Kidney (tissue), 22 donors: ENCODE measurements at places on chromosomes 2 and 18. TPM values are rescaled to one million over a fixed set of nuclear protein-coding genes. Genes with fewer than 3 reads are reported as not detected.

GRCh38 chr2:234198976-234199375, 148.5 kb downstream of the SPP2 start:
- DNase-seq: no peak

GRCh38 chr2:85843543-85843942, 45.2 kb downstream of the ST3GAL5 start:
- no peak for DNase-seq

DNA sequence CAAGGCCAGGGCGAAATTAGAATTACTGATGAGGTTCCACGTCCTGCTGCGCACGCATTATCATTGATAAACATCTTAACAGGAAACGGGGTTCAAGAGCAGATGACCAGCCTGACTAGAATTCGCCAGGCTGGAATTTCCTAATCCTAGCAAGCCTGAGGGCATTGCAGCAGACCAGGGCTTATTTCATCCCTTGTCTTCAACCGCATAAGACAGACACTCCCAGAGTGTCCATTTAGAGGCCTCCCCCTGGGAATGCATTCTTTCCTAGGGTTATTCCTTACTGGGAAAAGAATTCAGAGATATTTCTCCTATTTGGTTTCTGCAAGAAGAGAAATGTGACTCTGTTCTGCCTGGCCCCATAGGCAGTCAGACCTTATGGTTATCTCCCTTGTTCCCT, 486.8 kb downstream of the DPP10 start:
- DNase-seq: no peak

DNA sequence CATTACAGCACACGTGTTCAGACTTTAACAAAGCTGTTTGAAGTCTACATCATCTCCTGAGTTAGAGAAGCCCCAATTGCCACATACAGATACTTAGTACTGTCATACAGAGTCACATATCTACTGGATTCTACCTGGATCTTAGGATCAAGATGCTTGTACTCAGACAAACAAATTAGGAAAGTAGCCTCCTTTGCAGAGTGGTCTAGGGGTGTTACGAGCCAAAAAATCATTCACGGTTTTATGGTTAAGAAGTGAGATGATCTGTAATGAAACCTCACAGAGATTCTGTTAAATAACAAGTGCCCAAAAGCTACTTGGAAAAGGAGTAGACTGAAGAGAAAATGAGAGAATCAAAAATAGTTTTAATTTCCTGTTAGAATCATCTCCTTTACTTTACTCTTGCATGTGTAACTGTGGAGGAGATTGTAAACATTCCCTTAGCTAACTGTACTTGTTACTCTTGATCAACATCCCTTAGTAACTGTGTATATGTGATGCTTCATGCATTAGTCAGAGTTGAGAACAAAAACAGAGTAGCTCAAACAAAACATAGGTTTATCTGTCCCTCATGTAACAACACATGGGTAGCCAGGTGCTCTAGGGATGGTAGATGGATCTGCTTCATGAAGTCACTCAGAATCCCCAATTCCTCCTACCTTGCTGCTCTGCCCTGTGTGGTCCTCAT, 16.4 kb upstream of the IL1RL1 start:
- no peak for DNase-seq

DNA sequence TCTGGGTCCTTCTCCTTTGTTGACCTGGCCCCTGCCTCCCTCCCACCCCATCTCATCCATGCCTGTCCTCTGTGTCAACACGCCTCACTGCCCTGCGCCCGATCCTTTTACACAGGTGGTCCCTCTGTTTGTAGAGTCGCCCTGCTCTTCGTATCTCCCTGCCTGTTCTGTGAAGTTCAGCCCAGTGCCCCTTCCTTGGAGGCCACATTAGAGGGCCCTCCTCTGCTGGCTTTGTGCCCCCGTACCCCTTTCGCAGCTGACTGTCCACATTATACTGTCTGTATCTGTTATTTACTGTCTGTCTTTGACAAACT, 25.5 kb downstream of the ASAP2 start:
- peak; percentile 49 for DNase-seq

- DNase-seq: no peak
Measured at GRCh38 chr2:238424313-238424700, 2.4 kb upstream of the ASB1 start.

Gene GKN2
- polyA plus RNA-seq: not detected

Gene DARS1
- 39.5 TPM for polyA plus RNA-seq

DNA sequence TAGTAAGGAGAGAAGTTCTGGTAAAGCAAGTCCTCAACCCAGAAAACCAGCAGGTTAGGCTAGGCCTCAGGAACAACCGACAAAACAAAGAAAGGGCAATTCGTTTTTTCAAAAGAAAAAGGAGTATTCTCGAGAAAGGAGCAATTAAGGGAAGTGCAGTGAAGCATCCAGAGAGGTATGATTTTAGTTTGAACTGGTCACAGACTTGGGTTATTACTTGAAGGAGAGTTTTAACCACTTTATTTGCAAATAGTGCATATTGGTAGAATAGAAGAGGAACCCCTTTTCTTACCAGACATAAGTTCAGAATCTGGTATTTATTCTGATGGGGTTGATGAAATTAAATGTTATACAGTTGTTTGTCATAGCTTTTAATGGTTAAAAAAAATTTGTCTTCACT, 110.0 kb upstream of the GCFC2 start:
- DNase-seq: no peak

Gene FOXD4L1
- polyA plus RNA-seq: not detected

- DNase-seq: no peak
Measured at GRCh38 chr18:8793445-8794155, 88.2 kb downstream of the MTCL1 start.

- no peak for DNase-seq
Measured at GRCh38 chr2:66567729-66568128, 132.8 kb downstream of the MEIS1 start.

Gene ZNF638
- polyA plus RNA-seq: 84.8 TPM

DNA sequence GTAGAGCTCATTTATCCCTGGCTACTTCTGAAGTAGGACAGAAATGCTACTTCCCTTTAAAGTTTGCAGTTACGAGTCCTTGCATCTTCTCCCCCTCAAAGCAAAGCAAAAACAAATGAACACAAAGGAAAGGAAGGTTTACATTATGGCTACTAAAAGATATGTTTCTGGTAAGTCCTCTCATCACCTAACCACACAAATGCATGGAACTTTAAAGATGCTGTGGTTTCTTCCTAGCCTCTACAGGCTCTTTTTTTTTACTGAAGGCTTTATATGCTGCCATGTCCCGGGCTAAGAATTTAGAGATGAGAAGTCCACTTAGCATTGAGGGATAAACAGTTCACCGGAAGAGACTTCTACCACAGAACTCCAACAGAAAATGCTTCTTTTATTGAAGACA, 291.2 kb downstream of the SS18 start:
- DNase-seq: no peak

Gene NT5DC4
- not detected for polyA plus RNA-seq

Gene MAP3K19
- polyA plus RNA-seq: not detected

DNA sequence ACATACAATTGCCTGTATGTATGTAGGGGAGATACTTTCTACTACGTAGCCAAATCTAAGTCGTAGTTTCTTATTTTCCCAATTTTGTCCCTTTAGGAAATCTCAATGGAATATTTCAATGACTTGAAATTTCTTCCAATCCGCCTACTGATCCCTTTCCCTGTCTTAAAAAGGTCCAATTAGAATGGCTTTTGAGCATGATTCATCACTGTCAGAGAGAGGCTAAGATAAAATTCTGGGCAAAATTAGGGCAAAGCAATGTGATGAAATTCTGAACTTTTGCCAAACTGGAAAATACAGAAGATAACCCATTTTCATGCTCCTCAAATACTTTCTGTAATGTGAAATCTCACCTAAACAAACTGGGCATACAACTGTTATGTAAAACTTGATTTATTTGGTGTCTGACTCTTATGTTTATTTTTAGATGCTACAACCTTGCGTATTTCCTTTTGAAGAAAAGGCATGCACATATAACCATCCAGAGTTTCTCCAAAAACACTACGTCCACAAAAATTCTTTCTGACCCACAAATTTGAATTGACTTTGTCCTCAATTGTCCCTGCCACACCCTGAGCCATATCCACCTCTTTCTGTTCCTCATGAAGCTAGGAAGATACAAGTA, 147.1 kb downstream of the IKZF2 start:
- DNase-seq: no peak

Gene DSG1
- polyA plus RNA-seq: not detected

- no peak for DNase-seq
Measured at GRCh38 chr2:129827311-129828090, 152.0 kb upstream of the RAB6C start.

DNA sequence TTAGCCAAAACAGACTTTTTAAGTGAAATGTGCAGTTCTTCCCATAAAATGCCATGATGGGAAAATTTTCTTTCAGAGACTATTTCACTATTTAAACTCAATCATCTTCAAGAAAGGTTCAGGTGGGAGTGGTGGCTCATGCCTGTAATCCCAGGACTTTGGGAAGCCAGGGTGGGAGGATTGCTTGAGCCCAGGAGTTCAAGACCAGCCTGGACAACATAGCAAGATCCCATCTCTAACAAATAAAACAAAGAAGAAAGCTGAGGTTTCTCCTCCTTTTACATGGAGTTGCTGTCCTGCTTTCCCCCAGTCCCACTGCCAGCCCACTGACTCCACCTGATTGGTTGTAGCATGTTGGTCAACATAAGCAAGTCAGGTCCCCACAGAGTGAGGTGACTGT, 25.8 kb upstream of the SOS1 start:
- no peak for DNase-seq

- no peak for DNase-seq
Measured at GRCh38 chr2:235727174-235727573, 233.3 kb downstream of the AGAP1 start.

Gene KCNE4
- 4.0 TPM for polyA plus RNA-seq

Gene CPS1
- polyA plus RNA-seq: 6.7 TPM

Gene COL4A4
- 7.2 TPM for polyA plus RNA-seq

DNA sequence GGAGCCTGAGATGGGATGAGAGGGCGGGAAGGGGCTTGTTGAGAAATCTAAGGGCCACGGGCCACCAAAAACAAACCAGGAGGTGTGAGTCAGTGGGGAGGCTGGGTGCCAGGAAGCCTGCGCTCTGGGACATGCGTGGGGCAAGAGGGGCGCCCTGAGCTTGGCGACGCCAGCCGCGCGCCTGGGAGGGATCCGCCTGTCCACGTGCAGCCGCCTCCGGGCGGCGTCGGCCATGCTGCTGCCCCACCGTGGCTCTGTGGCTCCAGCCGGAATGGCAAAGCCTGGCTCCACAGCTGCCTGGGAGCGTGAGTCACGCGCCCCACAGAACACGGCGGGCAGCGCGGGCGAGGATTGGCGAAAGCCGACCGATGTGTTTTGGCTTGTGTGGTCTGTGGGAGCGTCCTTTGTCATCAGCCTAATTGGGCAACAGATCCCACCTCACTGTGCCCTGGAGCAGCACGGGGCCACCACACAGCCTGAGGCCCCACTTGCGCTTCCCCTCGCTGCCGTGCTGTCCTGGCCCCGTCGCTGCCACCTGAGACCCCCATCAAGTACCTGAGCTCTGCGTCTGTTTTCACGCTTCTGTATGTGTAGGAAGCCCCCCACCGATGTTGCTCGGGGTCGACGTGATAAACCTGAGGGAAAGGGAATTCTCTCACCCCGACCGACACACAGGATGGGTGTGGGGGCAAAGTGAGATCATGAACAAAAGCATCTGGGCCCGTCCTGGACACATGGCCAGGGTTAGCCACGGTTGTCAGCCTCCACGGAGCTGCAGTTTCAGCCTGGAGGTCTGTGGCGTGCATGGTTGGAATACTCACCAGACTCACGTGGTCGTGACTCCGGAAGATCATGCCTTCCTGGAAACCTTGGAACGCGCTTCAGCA, 80.5 kb downstream of the NFATC1 start:
- DNase-seq: peak; percentile 53

DNA sequence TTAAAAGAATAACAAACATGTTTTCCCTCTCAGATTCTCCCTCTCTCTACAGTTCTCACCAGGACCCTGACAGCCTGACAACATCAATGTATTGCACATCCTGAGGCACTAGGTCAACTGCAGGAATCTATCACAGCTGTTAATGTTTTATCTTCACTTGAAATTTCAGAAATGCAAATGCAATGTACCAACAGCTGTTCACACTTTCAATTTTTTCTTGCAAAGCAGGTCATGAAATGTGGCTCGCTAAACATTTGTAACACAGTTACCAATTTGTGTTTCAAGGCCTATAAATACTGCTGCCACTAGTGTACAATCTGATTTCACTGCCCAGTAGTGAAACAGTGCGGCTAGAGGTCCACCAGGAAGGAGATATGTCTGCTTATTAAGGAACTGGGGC, 147.8 kb downstream of the EXOC6B start:
- DNase-seq: no peak

- DNase-seq: no peak
Measured at GRCh38 chr2:111099402-111099801, 21.3 kb upstream of the BCL2L11 start.

DNA sequence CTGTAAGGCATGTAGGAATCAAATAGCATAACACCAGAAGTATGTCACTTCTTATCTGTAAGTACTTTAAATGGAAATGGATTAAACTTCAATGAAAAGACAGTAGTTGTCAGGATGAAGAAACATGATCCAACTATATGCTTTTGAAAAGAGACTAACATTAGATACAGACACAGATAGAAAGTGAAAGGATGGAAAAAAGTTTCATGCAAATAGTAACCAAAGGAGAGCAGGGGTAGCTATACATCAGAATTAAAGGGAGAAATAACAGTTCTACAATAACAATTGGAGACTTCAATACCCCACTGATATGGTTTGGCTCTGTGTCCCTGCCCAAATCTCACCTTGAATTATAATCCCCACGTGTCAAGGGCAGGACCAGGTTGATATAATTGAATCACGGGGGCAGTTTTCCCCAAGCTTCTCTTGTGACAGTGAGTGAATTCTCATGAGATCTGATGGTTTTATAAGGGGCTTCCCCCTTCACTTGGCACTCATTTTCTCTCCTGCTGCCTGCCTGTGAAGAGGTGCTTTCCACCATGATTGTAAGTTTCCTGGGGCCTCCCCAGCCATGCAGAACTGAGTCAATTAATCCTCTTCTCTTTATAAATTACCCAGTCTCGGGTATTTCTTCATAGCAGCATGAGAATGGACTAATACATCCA, 205.4 kb upstream of the CDH2 start:
- no peak for DNase-seq

DNA sequence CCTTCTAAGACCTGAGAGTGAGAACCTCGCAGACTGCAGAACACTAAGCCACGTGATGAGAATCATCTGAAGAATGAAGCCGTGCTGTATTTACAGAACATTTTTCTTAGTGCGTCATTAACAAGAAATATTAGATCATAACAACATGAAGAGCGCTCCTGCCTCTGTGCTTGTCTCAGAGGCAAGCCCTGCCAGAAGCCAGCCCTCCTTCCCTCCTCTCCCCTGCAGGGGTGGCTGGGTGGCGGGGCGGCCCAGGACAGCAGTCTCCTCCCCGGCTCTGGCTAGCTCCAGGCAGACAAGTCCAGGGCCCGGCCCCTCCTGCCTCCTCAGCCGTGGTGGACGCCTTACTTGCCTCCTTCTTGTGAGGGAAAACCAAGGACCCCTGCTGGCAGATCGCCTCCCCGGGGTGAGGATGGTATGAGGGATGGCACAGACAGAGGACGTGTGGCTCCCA, 262.7 kb downstream of the TWIST2 start:
- no peak for DNase-seq

Gene KCNIP3
- polyA plus RNA-seq: 14.8 TPM

DNA sequence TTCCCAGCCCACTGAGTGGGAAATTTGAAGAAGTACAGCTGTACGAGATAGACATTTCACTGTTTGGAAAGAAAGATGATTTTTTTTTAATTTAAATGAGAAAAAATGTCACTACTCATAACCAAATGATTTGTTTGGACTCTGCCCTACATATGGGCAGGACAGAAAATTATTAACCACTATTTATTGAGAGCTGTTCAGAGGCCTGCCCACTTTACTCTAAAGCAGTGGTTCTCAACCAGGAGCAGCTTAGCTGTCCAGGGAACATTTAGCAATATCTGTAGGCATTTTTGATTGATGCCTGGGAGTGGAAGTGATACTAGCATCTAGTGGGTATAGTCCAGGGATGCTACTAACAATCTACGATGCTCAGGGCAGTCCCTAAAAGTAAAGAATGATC, 13.4 kb upstream of the DTNA start:
- no peak for DNase-seq
